ENCODE measurements at places on chromosomes 16 and 17.

- no peak for DNase-seq
Observed at GRCh38 chr16:87067003-87067556, 250.1 kb downstream of the C16orf95 start.

DNA sequence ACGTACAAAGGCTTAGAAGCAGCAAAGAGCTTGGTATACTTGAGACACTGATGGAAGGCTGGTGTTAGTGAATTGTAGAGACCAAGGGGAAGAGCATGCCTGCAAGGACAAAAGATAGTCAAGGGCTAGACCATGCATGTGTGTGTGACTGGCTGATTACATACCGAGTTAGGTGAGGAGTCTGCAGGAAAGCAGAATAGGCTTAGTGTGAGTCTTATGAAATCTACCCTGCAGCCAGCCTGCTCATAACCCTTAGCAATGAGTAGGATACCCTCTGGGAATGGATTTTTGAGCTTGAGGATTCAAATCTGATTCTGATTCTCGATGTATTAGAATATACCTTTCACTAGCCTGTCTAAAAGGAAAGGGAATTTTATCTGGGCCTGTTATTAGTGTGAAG is 77.0 kb downstream of the TANGO6 start:
- DNase-seq, result no peak

DNA sequence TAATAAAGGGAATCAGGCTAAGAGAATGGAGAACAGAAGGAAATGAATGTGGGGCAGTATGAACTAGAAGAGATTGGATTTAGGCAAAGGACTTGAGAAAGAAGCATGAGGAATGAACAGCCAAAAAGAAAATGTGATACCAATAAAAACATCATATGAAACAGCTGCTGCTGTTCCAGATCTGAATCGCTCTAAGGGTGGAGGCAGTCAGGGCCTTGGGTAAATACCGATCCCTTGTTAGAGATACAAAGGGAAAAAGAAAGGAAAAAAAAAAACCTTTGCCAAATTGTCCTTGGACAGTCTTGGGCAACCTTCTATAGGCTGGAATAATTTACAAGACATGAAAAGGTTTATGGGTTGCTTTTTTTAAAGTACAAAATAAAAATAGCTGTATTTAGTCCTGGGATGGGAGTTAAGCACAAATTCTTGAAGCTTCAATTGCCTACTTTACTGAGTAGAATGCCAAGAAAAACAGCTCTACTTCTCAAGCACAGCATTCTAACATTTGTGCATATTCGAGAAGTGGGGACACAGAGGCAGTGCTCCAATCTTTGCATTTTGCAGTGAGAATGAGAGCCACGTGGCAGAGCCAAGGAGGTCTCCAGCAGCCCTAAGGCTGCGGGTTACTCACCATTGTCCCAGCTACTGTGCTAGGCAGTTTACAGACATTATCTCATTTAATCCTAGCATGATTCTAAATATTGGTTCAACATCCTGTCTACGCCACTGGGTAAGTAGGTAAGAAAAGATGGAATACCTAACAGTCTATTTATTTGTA is 43.3 kb upstream of the PSMD7 start:
- no peak for DNase-seq

- no peak for DNase-seq
Observed at GRCh38 chr17:7841396-7841914, 7.4 kb downstream of the KDM6B start.

GRCh38 chr16:5509794-5510193 is 412.2 kb upstream of the EEF2KMT start:
- DNase-seq, result no peak

- DNase-seq, result no peak
Observed at GRCh38 chr16:2232094-2232990, 3.9 kb upstream of the DNASE1L2 start.

DNA sequence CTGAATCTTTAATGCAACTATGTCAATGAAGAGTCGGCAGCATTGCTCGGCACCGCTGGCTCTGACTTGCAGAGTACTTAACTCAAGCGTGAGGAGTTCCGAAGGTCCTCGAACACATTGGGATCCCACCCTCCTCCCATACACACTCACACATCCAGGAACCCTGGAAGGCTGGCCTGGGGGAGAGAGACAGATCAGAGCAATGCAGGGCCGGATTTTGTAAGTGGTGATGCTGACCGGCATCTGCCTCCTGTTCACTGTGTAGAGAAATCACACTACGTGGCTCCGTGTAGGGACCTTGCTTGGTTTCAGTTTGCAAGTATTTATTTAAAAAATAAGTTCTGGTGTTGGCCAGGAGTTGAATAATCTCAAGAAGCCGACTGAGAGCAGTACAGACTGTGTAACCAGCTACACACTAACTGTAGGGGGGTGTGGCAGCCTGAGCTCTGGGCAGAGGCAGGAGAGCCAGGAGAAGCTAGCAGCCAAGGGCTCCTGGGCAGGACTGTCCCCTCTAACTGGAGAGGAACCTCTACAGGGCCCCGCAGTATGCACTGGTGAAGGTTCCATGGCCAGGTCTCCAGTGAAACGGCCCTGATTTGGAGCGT is 190.2 kb upstream of the TNRC6C start:
- no peak for DNase-seq

- no peak for DNase-seq
Observed at GRCh38 chr17:58278661-58279015, 2.1 kb downstream of the MPO start.

DNA sequence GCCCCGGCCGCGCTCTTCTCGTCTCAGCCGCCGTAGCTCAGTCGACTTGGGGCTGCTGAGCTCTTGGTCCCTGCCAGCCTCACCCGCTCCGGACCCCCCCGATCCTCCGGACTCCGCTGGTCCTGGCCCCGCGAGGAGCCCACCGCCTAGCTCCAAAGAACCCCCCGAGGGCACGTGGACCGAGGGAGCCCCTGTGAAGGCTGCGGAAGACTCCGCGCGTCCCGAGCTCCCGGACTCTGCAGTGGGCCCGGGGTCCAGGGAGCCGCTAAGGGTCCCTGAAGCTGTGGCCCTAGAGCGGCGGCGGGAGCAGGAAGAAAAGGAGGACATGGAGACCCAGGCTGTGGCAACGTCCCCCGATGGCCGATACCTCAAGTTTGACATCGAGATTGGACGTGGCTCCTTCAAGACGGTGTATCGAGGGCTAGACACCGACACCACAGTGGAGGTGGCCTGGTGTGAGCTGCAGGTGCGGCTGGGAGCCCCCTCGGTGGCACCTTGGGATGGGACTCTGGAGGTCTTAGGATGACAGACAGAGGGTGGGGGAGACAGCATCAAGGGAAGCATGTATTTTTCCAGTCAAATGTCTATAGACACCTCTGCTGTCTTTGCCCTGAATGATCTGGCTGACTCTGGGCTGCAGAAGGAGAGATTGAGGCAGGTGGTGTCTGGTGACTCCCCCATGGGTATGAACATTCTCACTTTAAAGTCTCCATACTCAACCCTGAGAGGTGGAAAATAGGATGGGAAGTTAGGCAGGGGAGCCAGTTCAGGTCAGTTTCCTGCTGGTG is 635 bp downstream of the WNK4 start:
- no peak for DNase-seq

Data from cortex of kidney (tissue), 1 donor.